ENCODE measurements at places on chromosomes 2 and 18. TPM values are rescaled to one million over a fixed set of nuclear protein-coding genes. Genes with fewer than 3 reads are reported as not detected.

DNA sequence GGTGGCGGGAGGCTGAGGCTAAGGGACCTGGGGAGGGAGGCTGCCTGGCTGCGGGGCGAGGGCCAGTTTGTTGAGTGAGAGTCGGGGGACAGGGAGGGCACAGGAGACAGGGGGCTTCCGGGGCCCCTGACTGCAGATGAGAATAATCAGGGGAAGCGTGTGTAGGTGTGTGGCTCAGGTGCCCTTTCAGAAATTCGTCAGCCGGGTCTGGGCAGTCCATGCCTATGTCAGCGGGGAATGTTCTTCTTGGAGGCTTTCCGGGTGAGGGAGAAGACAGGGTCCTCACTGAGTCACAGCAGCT, 52.3 kb upstream of the OTOF start:
- DNase-seq: no peak

DNA sequence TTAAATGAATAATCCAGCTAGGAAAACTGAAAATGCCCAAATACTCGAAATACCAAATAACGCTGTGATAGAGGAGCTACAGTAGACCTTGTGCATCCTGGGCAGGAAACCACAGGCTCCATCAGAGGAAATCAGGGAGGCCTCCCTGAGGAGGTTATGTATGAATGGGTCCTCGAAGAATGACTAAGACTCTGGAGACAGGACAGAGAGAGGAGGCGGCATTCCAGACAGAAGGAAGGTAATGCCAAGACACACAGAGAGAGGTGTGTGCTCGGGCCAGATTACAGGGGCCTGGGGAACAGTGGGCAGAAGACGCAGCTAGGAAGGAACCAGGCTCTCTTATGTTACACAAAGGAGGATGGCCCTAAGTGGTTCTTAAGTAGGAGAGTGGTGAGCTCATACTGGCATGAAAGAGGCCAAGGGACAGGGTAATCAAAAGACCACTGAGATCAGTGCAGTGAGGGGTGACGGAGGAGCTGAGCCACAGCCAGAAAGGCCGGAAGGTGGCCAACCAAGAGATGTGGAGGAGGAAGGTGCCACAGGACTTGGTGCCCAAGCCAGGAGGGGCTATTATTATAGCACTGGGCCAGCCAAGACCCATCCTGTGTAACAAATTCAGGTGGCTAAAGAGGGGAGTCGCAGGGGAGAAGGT, 9.9 kb downstream of the ST3GAL5 start:
- DNase-seq: no peak

- no peak for DNase-seq
Observed at GRCh38 chr2:177313162-177313781, 48.7 kb upstream of the NFE2L2 start.

- DNase-seq: no peak
Observed at GRCh38 chr2:44879269-44880124, 62.0 kb upstream of the SIX3 start.

DNA sequence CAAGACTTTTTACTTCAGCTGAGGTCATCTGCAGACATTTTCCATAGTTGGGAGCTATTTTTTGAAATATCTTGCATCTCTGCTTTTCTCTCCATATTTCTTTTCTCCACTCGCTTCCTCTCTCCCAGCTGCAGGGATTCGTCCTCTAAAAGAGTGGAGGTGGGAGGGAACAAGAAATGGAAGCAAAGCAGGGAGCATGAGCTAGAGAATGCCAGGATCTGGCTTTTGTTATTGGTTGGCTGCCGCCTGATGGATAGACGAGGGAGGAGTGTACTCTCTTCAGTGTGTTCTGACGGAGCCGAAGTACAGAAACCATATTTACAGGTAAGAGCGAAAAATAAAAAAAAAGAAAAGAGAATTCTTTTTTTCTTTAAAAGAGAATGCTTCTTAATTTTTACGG, at the start of gene CSRNP3:
Gene CSRNP3 (plus strand): TSS at position 282 of the 400 bp plus-strand sequence. CDS start 125,368 bp downstream, outside the sequence.
- no peak for DNase-seq

- DNase-seq: no peak
Observed at GRCh38 chr2:109419960-109420370, 193.8 kb downstream of the SEPTIN10 start.

- no peak for DNase-seq
Observed at GRCh38 chr2:133608291-133608690, 40.0 kb upstream of the NCKAP5 start.

- DNase-seq: no peak
Observed at GRCh38 chr2:241958818-241959545, 89.5 kb downstream of the RTP5 start.

- DNase-seq: peak; percentile 51
Observed at GRCh38 chr2:215921895-215922294, 91.5 kb downstream of the MREG start.

- DNase-seq: no peak
Observed at GRCh38 chr2:105778080-105778607, 33.4 kb downstream of the NCK2 start.

GRCh38 chr18:76467371-76468190, 27.5 kb downstream of the ZNF516 start:
- DNase-seq: no peak

DNA sequence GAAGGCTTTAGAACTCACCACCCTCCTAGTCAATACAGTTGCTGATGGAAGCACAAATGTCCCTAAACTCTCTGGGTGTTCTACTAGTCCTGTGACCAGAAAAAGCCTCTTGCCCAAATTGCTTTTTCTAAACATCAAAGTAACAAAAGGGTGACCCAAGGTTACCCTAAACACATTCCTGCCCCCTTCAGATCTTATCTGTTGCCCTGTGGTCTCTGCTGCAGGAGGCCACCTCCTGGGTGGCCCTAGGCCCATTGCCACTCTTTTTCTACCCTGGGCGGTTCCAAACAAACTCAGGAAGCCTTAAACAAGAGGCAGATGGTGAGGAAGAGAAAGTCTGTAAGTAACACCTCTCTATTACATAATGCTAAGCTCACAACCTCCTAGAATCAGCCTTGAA, 3.3 kb downstream of the RNF152 start:
- DNase-seq: no peak

- no peak for DNase-seq
Observed at GRCh38 chr2:149465873-149466272, 121.7 kb downstream of the MMADHC start.

- no peak for DNase-seq
Observed at GRCh38 chr2:197198890-197199289, 111.7 kb downstream of the ANKRD44 start.

DNA sequence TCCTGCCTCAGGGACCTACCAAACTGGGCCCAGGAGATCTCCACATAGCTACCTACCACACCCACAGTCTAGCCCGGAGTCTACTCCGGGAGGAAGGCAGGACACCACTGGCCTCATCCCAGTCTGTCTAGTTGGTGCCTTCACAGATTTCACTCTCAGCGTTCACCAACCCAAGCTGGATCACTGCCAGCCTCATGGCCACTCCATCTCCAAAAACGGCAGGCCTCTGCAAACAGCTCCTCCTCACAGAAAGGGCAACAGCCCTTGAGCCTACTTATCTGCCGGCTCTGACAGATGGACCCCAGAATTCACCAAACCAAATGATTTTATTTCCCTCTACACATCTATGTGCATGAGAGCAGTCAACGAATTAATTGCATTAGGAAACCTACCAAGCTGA, 61.3 kb downstream of the NCKAP5 start:
- no peak for DNase-seq

DNA sequence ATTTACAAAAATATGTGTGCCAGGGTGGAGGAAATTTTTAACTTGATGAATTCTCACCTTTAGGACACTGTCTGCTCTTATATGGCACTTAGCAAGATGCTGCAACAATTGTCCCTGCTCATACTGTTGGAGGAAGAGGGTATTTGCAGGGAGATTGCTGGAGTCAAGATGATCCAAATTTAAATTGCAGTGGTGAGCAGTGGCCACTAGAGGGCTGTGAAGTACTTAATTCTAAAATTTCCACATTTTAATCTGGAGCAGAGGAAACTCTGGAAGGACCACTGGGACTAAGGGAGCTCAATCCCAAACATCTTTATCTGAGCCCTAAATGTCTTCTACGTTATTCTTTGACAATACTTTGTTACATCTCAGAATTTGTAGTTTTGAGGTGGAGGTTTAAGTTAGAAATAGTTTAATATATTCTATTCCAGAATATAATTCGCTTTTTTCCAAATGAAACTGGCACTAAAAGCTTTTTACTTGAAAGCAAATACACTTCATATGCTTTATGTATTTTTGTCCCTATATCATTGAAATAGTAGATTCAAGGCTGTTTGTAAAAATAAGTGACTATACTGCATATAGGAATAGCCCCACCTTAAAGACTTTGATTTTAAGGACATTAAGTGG, 33.0 kb upstream of the PTH2R start:
- DNase-seq: no peak

GRCh38 chr2:240166191-240166590, 25.7 kb upstream of the OTOS start:
- DNase-seq: no peak

DNA sequence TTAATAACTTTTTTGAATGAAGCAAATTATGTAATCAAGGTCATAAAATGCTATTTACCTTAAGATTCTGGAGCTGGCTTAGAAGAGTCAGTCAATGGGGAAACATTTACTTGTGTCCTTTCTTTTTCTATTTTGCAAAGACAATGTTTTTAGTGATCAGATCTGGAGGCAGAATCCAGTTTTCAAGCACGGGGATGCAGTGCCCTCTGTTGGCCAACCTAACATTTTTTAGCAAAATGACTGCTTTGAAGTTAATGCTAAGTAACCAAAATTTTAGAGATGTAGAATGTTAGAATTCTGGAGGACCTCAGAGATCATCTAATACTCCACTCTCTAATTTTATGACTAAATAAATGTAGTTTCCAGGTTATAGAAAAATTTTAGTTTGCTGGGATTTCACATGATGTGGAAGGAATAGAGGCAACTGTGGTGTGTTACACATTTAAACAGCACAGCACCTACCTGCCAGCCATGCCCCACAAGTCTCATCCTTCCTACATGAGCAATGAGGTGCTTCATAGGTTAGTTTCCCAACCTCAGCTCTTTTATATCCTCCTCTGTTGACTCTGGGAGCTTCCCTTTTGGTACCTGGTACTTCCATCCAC, 23.6 kb upstream of the SLC9A4 start:
- no peak for DNase-seq

- no peak for DNase-seq
Observed at GRCh38 chr2:55595536-55595935, 21.9 kb downstream of the PPP4R3B start.

- no peak for DNase-seq
Observed at GRCh38 chr2:74863802-74864248, 29.9 kb downstream of the HK2 start.

DNA sequence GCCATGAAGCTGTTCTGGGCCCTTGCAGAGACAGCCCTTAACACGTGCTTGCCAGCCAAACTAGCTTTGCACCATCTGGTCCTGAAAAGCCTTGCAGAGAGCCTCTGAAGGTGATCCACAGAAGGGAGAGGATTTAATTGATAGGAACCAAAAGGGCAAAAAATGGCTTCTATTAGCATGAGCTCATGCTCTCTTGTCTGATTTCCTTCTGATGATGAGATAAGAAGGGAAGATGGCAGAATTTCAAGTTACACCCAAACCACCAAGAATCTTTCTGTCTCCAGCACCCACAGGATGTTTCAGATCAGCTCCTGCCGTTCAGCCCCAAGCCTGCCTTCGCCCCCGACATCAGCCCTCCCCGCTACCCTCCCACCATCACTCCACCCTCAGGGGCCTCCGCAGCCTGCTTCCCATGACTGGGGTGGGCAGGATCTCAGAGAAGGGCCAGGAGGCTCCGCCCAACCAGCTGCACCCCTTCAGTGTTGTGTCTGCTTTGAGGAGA, 23.4 kb upstream of the GLI2 start:
- no peak for DNase-seq

DNA sequence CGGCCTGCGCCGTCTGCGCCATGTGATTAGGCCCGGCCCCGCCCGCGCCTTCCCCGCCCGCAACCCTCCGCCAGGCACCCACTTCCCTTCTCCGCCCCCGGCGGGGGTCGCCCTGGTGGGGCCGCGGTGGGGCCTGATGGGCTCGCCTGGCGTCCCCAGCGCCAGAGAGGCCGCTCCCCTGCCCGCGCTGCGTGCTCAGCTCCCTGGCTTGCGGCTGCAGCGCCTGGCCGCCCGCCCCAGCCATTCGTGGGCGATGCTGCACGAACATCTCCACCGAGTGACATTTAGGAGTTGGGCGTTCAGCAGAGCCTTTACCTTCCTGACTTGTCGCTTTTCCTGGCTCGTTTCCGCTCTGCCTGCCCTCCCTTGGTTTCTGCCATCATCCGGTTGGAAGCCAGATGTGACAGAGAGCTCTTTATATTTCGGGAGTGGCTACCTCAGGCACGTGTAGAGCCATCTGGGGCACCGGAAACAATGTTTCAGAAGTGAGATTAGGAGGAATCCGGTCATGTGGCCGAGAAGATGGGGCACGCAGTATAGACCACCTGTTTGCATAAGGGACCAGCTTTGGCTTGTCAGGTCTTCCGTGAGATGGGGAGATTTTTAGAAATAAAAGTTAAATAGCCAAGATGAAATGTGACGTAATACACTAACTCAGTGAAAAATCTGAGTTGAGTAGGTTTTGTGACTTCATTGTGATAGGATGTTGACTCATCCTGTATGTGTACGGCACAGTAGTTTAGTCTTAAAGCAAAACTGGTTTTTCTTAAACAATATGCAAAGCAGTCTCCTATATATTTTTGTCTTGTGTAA, 1.2 kb downstream of the GLS start:
- no peak for DNase-seq

- DNase-seq: no peak
Observed at GRCh38 chr18:77093067-77093430, 39.5 kb downstream of the MBP start.

- no peak for DNase-seq
Observed at GRCh38 chr2:152037743-152038435, 61.0 kb downstream of the CACNB4 start.

GRCh38 chr18:43009674-43010073, 105.8 kb downstream of the RIT2 start:
- no peak for DNase-seq

DNA sequence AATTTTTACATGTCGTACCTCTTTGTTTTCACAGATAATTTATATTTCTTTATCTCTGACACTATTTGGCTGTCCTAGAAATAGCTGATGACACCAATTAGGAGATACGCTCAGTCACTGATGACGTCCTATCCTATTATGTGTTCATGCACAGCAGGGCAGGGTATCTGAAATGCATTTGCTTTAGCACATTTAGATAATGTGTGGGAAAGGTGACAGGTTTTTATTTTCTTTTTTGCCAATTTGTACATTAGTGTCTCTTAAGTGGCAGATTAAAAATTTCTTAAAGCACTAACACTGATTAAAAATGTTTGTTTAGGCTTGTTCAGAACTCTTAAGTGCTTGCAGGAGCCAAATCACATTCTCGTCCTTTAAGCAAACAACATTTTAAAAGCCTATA, 39.7 kb downstream of the CDC42EP3 start:
- no peak for DNase-seq

Gene USP37
- 7.9 TPM for total RNA-seq

Gene FHOD3
- 0.07 TPM for total RNA-seq

Gene POTEJ
- total RNA-seq: 0.07 TPM

Gene FOXD4L1
- 0.11 TPM for total RNA-seq

Gene SULT1C4
- 7.0 TPM for total RNA-seq

Gene DES
- not detected for total RNA-seq

Gene ASB18
- total RNA-seq: not detected

Gene STK25
- 324 TPM for total RNA-seq

Gene COL4A3
- total RNA-seq: 0.04 TPM

Gene PLEKHH2
- total RNA-seq: 0.20 TPM

Gene ERICH2
- not detected for total RNA-seq

Data from pulmonary artery endothelial cell (primary cell).